ENCODE measurements at places on chromosomes 16 and 17. TPM values are rescaled to one million over a fixed set of nuclear protein-coding genes. Genes with fewer than 3 reads are reported as not detected.

- peaks cover 25% of the 10 kb centered on the region for H3K4me1 ChIP-seq
- peak overlapping the region; percentile 77 for H3K4me3 ChIP-seq
- H3K36me3 ChIP-seq: peaks cover 14% of the 10 kb centered on the region
- peak; percentile 50 for DNase-seq
- no peaks in the 10 kb centered on the region for H3K27me3 ChIP-seq
These were observed 2.9 kb downstream of the SLC16A3 start for GRCh38 chr17:82231562-82232321.

- DNase-seq: no peak
- no peaks in the 10 kb centered on the region for H3K27me3 ChIP-seq
- peaks cover 5% of the 10 kb centered on the region for H3K4me1 ChIP-seq
- no peak overlapping the region for H3K27ac ChIP-seq
These were observed 35.9 kb downstream of the NACA2 start for GRCh38 chr17:61555127-61555566.

DNA sequence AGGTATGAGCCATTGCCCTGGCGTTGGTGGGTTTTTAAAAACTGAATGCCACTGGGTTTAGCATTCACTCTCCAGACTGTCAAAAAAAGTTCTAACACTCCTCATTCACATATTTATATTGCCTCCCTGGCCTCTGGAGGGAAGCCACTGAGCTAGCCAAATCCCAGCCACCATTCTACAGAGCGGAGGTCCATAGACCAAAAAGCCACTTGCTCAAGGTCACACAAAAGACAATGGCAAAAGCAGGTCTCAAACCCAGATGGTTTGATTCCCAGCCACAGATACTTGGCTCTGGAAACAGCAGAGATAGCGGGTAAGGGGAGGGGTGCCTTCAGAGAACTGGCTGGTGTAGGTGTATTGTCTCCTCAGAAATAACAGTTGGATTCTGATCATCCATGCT lies 18.0 kb upstream of the CDIPT start:
- no peaks in the 10 kb centered on the region for H3K4me1 ChIP-seq
- no peak for DNase-seq
- no peak overlapping the region for H3K27ac ChIP-seq
- peaks cover 13% of the 10 kb centered on the region for H3K27me3 ChIP-seq

Gene PABPN1L
- not detected for total RNA-seq

- no peak overlapping the region for H3K27ac ChIP-seq
- DNase-seq: no peak
- H3K27me3 ChIP-seq: peaks cover 14% of the 10 kb centered on the region
- peak overlapping the region; percentile 28 for H3K4me3 ChIP-seq
- no peaks in the 10 kb centered on the region for H3K36me3 ChIP-seq
These were observed 25.5 kb downstream of the COPZ2 start for GRCh38 chr17:48012151-48012520.

All from fibroblast of lung (primary cell).